NCI-H1048 (cell line): ENCODE measurements at places on chromosomes 3 and 15.

DNA sequence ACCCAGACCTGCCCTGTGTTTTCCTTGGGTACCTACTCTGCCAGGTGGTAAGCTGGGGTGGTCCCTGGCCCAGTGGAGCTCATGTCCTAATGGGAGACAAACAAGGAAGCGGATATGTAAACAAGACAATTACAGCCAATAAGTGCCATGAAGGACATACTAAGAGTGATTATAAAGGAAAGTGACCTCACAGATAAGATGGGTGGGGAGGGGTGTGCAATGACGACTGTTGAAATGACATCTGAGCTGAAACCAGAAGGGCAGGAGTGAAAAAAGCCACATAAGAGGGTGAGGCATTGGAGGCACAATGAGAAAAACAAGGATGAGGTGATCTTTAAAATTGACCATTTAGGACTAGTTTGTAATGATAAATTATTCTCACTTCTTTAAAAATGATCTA lies 336.2 kb upstream of the IL12A start:
- DNase-seq = no peak

- DNase-seq = no peak
Measured at GRCh38 chr3:62585861-62586260, 212.5 kb upstream of the FEZF2 start.

DNA sequence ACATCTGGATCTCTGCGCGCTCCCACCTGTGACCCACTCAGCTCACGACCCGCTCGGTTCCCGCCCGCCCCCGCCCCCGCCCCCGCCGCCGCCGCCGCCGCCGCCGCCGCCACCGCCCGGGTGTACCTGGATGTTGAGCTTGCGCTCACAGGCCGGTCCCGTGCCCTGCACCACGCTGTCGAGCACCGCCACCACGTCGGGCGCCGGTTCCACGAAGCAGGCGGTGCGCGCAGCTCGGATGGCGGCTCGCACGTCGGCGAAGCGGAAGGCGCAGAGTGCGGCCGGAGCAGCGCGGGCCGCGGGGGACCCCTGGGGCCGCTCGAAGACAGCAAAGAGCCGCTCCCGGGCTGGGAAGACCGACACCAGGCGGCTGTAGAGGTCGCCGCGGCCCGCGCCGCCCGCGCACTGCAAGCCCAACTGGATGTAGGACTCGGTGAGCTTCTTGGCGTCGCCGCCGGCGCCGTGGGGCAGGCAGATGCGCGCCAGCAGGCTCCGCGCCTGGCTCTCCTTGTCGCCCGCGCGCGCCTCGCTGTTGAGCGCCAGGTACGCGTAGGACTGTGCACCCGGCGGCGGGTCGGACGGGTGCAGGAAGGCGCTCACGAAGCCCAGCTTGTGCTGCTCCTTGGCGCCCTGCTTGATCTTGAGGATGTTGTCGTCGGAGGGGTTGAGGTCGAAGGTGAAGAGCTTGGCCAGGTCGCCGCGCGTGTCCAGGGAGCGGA lies 1.1 kb downstream of the PLXND1 start:
- DNase-seq = no peak

DNA sequence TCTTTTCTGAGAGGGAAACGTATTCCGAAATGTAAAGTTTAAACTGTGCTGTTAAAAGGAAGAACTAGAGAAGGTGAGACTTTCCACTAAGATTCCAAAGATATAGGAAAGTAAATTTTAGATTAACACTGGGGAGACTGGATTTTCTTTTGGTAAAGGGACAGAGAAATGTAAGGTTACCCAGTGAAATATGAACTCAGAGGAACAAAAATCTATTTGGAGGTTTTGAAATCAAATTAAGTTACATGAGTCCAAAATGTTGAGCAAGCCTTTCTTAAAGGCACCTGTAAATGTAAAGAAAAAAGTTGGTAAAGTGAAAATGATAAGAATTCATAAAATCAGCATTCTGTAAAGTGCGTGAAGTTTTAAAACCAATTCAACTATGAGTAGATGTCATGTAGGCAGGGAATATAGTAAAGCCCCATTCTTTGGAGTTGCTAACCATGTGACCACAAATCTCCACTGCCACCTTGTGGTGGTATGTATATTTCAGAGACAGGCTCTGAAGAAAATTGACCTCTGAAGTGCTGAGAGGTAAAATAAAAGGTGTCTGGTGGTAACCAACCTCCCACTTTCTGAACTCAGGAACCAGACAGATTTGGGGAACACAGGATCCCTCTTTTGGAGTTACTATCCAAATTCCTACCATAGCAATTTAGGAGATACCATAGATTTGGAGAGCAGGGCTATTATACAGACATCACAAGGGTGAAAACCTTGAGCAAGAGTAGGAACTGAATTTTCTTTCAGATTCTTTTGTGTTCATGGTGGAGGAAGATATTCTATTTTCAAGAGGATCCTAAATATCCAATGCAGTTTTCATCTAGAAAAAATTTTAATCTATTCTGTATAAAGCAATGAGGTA lies 215.3 kb downstream of the ROBO2 start:
- peak; percentile 42 for DNase-seq

GRCh38 chr15:93182703-93183205 lies 93.7 kb upstream of the RGMA start:
- no peak for DNase-seq

DNA sequence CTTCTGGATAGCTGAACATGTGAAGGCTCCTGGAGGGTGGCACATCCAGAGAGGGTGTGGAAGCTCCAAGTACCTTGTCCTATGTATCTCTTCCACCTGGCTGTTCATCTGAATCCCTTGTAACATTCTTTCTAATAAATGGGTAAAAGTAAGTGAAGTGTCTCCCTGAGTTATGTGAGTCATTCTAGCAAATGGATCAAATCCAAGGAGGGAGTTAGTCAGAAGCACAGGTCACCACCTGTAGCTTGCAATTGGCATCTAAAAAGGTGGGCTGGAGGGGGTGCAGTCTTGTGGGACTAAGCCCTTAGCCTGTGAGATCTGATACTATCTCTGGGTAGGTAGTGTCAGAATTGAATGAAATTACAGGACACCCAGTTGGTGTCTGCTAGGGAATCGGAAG lies 71.0 kb downstream of the WWTR1 start:
- no peak for DNase-seq

GRCh38 chr15:31605467-31605931 lies 278.9 kb downstream of the KLF13 start:
- peak; percentile 42 for DNase-seq

GRCh38 chr15:35741395-35741794 lies 195.4 kb upstream of the DPH6 start:
- no peak for DNase-seq

DNA sequence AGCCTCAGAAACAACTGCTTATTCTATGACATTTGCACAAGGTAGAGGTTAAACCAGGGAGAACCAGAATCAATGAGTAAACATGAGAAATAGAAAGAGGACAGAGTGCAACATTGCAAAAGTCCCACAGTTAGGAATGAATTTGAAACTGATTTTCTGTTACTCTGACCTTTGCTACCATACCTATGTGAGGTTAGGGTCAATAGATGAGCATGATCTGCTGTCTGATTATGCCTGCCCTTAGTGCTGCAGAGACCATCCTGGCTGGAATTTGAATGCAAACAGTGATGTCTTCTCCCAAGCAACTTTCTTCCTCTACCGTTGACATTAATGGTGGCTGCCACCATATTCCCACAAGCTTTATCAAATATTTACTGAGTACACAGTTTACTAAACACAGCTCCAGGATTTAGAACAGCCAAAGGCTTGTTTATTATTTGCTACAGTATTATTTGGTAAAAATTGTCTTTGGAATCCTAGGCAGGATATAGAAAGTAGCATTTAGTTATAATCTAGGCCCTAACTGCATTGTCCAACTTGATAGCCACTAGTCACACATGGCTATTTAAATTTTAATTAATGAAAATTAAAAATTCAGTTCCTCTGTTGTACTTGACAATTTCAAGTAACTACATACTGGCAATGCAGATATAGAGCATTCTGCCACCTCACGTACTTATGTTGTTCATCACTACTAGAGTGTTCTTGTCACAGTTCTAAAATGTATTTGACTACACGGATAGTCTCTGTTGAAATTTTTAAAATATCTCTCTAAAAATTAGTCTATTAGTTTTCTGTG lies 8.9 kb upstream of the CLDN1 start:
- DNase-seq = no peak

- DNase-seq = no peak
Measured at GRCh38 chr3:31448035-31448881, 84.5 kb upstream of the STT3B start.

GRCh38 chr15:25905140-25905539 lies 42.0 kb upstream of the ATP10A start:
- no peak for DNase-seq

DNA sequence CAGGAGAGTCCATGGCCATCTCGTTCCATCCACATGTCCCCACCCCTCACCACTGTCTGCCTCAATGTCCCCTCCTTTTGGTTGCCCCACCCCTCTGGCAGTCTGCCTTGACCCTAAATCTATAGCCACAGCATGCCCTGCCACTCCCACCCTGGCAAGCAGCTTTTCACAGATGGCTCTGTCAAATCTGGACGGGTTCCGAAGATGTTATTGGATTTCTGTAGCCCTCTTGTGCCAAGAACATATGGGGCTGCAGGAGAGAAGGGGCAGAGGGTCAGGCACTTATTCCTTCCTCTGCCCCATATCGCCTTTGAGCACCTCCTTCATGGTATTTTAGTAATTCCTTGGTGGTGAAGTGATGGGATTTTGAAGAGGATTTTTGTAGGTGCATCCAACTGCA lies 57.1 kb downstream of the EPHB1 start:
- DNase-seq = no peak

- DNase-seq = no peak
Measured at GRCh38 chr15:85614059-85614458, 180.7 kb downstream of the KLHL25 start.

- no peak for DNase-seq
Measured at GRCh38 chr15:47872869-47873432, 155.6 kb downstream of the SEMA6D start.

DNA sequence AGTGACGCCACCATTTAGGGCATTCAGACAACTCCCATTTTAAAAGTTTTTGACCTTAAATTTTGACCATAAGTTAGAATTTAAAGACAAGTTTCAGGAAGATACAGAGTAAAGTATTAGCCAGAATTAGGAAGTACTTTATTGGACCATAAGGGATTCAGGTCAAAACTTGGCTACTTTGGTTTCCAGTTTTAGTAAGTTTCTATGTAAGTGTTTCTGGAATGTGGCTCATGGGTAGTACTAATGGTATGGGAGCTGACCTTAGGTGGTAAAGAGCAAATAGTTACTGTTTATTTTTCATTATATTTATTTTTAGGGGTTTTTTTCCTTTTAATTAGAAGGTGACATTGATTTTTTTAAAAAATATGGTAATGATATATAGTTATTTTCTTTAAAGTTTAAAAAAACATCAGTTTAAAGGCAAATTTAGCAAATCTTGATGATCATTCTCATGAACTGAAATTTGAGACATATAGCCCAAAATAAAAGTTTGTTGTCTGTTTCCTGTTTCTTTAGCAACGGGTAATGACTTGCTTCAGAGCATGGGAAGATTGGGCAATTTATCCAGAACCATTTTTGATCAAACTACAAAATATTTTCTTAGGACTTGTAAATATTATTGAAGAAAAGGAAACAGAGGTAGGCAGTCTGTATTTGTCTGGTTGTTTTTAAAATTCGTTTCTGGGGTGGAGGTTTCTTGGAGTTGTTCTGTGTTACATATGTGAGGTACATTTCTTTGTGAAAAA lies 34.3 kb downstream of the U2SURP start:
- no peak for DNase-seq

GRCh38 chr3:141056751-141057171 lies 5.6 kb downstream of the SPSB4 start:
- no peak for DNase-seq

GRCh38 chr15:36831125-36831903 lies 251.9 kb downstream of the CDIN1 start:
- DNase-seq = no peak

DNA sequence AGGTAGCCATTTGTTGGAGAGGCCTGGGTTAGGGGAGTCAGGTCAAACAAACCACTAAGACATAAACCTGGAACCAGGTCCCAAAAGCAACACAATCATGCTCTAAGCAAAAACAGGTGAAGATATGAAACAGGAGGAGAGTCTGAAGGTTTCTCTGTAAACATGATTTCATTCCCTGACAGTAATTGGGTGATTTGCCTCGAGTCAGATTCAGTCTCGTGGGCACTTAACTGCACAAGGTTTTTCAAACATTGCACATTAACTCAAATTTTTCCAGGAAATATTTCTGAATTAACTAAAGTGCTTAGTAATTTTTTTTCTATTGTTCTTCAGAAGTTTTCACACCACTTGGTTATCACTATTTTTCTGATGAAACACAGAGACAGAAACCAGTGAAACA lies 27.8 kb downstream of the RORA start:
- no peak for DNase-seq

GRCh38 chr3:115695090-115695489 lies 71.8 kb downstream of the GAP43 start:
- DNase-seq = no peak

DNA sequence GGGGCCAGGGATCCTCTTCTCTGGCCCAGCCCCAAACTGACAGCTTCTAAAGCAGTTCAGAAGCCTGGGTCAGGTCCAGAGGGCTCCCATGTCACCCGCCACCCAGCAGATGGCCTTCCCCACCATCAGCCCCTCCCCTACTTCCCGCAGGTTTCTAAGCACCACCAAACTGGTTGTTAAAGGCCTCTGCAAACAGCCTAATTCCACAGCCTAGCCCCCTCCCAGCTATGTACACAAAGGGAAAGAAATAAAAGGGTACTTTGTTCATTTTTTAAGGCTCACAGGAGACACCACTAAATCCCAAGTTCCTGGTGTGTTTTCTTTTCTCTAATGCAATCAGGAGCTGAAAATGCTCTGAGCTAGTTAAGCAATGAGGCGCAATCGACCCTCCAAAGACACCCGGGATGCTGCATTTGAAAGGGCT lies 30.6 kb downstream of the PLCH1 start:
- DNase-seq = no peak

GRCh38 chr3:122902326-122902725 lies 107.5 kb downstream of the SLC49A4 start:
- DNase-seq = no peak

DNA sequence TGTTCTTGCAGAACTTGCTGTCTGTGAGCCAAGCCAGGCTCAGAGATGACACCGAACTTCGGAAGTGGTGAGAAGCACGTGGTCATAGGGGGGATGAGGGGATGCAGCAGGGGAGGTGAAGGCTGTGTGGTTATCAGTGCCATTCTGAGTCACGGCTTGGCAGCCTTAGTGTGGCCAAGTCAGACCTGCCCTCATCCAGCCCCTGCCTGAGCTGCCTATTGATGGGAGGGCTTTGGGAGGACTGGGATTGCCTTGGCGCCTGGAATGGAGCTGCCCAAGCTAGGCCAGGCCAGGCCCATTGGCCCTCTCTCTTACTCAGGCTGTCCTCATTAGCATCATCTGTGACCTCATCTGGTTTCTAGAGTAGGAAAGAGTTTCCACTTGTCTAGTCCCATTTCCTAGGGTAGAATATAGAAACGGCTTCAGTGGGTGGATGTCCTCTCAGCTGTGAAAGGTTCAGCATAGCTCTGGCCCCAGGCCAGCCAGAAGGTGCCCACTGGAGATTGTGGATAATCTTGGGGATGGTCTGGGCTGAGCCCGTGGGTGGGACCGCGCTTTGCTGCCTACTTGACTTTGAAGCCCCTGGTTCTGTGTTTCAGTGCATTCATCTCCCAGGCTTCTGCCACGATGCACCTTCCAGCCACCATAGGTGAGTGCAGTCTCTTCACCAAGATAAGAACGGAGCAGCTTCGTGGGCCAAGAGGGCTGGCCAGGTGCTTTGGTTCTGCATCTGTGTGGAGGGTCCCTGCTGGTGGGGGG lies 7.2 kb downstream of the FAH start:
- no peak for DNase-seq

- DNase-seq = no peak
Measured at GRCh38 chr15:78147566-78147965, 1.6 kb upstream of the IDH3A start.

- DNase-seq = no peak
Measured at GRCh38 chr15:65246026-65246714, 34.9 kb upstream of the CILP start.
